Neural progenitor cell (in vitro differentiated cells): ENCODE measurements at places on chromosomes 1 and 21. TPM values are rescaled to one million over a fixed set of nuclear protein-coding genes. Genes with fewer than 3 reads are reported as not detected.

OLFM3 gene
- total RNA-seq = 3.7 and 4.4 TPM in 2 replicates

AMY2A gene
- total RNA-seq = not detected in 2 replicates

SPRR5 gene
- not detected in 2 replicates for total RNA-seq

CNR2 gene
- total RNA-seq = not detected in 2 replicates

LPAR3 gene
- total RNA-seq = 2.4 and 4.0 TPM in 2 replicates

RUNX3 gene
- total RNA-seq = 0.09 TPM in 1 of 2 replicates, not detected in the other

URB2 gene
- 10.3 and 12.9 TPM in 2 replicates for total RNA-seq

ARV1 gene
- total RNA-seq = 18.4 and 23.3 TPM in 2 replicates

TNNI3K gene
- 1.9 and 3.4 TPM in 2 replicates for total RNA-seq

MASP2 gene
- total RNA-seq = 0.09 TPM in 1 of 2 replicates, not detected in the other

CITED4 gene
- 0.77 and 12.8 TPM in 2 replicates for total RNA-seq

HCN3 gene
- total RNA-seq = 1.9 and 5.9 TPM in 2 replicates

- no peak for DNase-seq
Observed at GRCh38 chr21:39510240-39510639, 58.5 kb downstream of the SH3BGR start.

DNA sequence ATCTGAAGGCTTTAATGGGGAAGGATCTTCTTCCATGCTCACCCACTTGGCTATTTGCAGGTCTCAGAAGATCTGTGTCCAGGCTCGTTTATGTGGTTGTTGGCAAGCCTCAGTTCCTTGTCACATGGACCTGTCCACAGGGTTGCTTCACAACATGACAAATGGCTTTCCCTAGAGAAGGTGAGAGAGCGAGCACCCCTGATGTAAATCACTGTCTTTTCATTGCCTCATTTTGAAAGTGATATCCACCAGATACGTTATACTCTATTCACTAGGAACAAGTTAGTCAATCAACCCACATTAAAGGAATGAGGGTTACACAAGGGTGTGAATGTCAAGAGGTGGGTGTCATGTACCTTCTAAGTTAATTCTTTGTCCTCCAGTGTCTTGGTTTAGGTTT lies 433.3 kb downstream of the RPS6KC1 start:
- DNase-seq = no peak

DNA sequence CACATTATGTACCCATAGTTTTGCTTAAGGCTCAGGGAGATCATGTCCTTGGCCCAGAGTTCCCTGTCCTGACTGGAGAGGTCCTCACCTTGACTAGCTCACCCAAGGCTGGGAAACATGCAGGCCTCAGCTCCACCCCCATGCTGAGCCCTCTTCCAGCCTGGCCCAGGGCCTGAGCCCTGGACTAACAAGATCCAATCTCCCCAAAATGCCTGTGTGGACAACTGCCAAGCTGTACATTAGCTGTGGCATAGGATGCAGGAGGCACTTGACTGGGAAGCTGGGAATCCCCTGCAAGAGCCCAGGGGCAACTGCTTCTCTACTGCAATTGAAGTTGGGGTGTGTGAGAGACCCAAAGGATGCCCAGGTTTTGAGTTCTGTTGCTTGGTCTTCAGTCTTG lies 2.1 kb downstream of the LINGO4 start:
- DNase-seq = no peak

DNA sequence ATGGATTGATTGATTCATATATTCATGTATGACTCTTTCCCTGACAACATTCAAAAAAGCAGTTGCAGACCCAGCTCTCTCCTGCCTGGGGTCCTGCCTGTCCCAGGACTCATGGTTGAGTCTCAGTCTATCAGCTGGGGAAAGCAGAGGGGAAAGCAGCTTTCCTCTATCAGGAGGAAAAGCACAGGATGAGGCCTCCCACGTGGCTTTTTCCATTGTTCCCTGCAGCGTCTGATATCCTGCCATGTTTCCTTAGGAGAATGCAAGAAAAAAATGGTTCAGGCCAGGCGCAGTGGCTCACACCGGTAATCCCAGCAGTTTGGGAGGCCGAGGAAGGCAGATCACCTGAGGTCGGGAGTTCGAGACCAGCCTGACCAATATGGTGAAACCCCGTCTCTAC lies 133.0 kb upstream of the VAMP3 start:
- peak; percentile 58 for DNase-seq

DNA sequence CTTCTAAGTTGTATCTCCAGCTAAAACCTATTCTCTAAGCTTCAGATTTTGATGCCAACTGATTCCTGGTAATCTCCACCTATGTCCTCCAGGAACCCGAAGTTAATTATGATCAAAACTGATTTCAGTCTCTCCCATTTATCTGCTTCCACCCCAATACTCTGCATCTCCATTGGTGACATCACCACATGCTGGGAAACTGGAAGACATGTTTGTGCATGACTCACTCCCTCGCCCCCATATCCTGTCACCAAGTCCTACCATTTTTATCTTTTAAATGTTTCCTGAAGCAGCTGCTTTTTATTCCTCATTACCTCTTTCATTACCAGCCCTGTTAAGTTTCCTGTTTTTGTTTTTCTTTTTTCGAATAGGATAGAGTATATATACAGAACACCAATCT lies 228.5 kb downstream of the LRRC40 start:
- no peak for DNase-seq

- DNase-seq = no peak
Observed at GRCh38 chr1:150021191-150021694, 10.7 kb upstream of the OTUD7B start.

DNA sequence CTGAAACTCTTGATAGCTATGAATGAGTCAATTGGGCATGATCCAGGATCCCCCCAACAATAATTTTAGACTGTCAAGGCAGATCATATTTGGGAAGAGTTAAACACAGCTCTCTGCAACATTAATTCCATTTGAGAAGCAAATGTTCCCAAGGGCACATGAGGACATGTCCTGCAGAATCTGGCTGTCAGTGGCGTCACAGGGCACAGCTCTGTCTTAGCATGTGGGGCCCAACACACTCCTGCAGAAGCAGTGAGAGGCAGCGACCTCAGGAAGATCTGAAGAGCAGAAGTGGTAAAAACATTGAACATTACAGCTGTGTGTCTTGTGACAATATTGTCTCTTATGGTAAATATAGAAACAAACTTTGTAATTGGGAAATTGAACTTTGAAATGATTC lies 197.1 kb upstream of the PBX1 start:
- DNase-seq = no peak

DNA sequence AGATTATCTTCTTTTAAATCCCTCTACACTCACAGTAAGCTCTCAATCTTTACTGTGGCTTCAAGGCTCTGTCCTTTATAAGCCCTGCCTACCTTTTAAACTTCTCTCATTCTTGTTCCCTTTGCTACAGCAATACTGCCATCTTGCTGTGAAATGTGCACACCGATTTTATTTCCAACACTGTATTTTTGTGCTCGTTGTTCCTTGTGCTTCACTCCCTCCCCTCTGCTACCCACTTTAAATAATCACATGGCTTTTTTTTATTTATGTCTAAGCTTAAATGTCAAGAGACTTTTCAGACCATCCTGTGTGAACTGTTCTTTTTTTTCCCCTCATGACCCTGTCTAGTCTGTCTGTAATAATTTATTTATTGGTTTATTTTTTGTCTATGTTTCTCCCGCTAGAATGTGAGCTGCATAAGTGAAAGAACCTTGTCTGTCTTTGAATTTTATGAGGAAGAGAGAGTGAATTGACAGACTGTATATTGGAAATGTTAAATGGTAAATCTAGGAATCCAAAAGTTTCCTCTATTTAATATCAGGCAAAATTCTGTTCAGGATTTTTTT lies 45.7 kb downstream of the ABCD3 start:
- DNase-seq = peak; percentile 15

DNA sequence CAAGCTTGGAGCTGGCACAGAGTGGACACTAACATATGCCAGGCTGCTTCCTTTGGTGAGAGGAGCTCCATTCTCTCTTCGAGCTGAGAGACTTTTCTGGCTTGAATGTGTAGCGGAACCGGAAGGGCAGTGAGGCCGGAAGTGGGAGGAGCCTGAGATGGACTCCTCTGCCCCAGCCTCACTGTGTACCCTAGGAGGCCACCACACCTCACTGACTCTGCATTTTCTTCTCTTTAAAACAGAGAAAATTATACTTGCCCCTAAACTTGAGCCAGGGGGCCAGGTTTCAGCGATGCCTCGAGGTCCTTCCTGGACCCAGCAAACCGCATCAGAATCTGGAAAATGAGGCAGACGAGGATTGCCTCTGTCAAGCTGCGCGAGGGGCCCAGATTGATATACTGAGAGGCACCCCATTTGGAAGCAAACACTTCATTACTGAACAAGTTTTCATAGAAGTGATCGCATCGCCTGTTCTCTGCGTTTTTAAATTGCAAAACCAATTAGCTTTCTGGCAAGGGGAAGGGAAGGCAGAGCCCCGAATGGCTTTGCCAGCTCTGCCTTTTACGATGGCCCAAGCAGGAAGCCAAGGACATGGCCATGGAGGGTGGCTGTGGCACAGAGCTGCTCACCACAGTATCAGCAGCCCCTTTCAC lies 708.1 kb downstream of the PTPRU start:
- DNase-seq = no peak

DNA sequence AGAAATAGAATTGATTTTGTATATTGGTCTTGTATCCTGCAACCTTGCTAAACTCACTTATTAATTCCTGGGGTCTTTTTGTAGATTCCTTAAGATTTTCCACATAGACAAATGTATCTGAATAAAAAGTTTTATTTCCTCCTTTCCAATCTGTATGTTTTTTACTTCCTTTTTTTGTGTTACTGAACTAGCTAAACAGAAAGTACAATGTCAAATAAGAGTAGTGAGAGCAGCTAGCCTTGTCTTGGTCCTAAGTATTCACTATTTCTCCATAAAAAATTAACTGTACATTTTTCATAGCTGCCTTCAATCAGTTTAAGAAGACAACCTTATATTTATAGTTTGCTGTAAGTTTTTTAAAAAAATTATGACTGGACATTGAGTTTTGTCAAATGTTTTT lies 74.9 kb downstream of the FASLG start:
- no peak for DNase-seq

DNA sequence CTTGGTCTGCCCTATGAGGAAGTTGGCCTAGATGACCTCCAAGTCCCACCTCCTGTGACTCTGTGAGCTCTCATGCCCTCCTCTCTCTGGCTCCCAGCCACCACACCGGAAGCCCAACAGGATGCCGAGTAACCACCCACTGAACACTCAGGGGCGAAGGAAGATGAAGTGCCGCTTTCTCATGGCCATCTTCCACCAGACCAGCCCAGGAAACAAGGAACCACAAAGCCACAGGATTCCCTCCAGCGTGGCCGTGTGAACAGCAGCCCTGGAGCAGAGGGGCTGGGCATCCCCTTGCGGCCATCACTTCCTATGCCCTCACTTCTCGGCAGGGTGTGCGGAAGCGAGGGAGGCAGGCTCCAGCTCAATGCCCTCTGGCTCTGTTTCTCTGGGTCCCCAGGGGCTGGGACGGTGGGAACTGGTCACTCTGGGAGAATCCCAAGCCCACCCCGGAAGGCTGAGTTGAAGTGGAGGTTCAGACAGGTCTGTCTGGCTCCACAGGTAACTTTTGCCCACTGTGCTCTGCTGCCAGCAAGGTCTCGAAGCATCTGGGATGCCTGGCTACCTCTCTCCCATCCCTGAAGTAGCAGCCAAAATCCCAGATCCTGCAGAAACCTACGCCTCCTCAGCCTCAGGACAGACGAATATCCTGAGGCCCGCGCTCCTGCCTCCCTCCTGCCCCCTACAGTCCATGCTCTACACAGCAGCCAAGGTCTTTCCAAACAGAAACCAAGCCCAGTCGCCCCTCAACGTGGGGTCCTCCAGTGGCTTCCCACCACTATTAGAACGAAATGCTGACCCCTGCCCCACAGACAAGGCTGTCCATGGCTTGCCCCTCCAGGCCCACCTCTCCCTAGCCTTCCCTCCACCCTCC lies 44.2 kb upstream of the ECE1 start:
- DNase-seq = peak; percentile 78

GRCh38 chr21:16082038-16082816 lies 352.4 kb downstream of the USP25 start:
- peak; percentile 29 for DNase-seq

GRCh38 chr1:89965193-89965768 lies 29.6 kb upstream of the ZNF326 start:
- no peak for DNase-seq
